ENCODE measurements at places on chromosomes 12 and 14.
A peak's percentile ranks its signal among the peaks of the same experiment; 100 is the strongest.

GRCh38 chr12:128852026-128852698 is 1.1 kb upstream of the GLT1D1 start:
- DNase-seq = no peak

- DNase-seq = no peak
Measured at GRCh38 chr14:93396456-93396855, 34.3 kb upstream of the UNC79 start.

GRCh38 chr12:6699989-6700645 is 498 bp downstream of the PIANP start:
- no peak for DNase-seq

- no peak for DNase-seq
Measured at GRCh38 chr14:38404616-38405015, 148.7 kb upstream of the CLEC14A start.

GRCh38 chr14:63677891-63678379 is 36.3 kb upstream of the WDR89 start:
- no peak for DNase-seq

DNA sequence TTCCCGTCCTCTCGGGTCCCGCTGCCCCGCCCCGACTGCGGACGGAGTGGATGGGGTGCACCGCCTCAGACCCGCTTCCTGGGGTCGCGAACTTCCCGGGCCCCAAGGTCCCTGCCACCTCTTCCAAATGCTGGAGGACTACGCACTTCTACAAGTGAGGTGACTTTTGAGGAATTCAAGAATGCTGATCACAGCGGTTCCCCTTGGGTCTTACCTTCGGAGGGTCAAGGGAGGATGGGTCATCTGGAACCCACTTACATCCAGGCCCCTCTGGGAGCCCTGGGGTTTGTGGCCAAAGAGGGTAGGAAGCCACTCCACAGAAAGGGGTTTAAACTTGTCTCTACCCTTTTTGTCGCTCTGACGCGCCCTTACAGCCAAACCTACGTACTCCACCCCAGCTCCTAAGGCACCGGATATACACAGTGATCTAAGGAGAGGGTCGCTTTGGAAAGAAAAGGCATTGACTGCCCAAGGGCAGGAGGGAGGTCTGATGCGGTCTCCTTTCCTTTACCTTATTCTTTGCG is 532 bp upstream of the PRKD1 start:
- DNase-seq = no peak

DNA sequence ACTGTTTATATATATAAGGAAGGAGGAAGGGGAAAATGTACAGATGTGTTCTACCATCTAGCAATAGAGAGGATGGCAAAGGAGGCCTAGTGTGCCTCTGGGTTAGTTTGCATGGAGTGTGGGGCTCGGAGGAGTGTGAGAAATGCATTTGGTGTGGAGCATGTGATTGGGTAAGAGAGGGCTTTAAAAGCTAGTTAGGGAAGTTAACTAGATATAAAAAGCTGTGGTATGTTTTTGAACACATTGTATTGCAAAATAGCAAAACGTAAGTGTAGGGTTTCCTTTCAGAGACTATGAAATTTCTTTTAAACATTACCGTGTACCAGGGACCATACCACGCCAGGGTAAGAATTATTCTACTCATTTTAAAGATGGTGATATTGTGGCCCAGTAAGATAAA is 53.3 kb upstream of the STXBP6 start:
- DNase-seq = peak; percentile 33

- no peak for DNase-seq
Measured at GRCh38 chr12:124006846-124007713, 34.1 kb downstream of the ZNF664 start.

DNA sequence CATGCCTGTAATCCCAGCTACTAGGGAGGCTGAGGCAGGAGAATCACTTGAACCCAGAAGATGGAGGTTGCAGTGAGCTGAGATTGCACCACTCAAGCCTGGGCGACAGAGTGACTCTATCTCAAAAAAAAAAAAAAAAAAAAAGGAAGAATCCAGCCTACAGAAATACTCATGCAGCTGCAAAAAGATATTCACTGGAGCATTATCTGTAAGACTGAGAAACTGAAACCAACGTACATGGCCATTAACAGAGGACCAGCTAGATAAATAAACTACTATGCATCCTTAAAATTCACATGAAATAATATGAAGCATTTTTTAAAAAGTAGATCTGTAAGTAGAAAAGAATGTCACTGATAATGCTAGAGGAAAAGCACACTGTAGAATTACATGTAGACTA is 3.5 kb downstream of the SLC7A7 start:
- DNase-seq = peak; percentile 64

GRCh38 chr12:91926848-91927247 is 218.8 kb downstream of the BTG1 start:
- DNase-seq = peak; percentile 26

DNA sequence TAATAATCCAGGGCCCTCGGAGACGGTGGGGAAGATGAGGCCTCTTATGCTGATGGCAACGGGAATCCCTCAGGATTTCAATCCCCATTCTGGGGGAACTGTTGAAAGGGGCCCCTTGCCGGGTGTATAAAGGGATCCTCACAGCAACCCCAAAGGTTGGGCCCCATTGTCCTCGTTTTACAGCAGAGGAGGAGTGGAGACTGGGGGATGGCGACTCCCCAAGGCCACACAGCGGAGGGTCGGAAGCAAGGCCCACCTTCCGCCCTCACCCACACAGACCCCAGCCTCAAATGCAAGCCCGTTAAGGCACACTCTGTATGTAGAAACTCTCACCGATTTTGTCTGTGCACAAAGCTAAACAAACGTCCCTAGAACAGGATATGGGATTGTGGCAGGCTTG is 327.9 kb upstream of the DIO3 start:
- DNase-seq = no peak

DNA sequence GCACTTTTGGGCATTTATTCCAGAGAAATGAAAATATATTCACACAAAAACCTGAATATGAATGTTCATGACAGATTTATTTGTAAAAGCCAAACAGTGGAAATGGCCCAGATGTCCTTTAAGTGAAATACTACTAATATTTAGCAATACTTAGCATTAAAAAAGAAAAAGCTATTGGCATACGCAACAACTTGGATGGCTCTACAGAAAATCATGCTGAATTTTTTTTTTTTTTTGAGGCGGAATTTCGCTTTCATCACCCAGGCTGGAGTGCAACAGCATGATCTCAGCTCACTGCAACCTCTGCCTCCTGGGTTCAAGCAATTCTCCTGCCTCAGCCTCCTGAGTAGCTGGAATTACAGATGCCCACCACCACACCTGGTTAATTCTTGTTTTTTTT is 24.1 kb downstream of the FGD6 start:
- no peak for DNase-seq

- no peak for DNase-seq
Measured at GRCh38 chr14:36880276-36880675, 218.6 kb downstream of the PAX9 start.

DNA sequence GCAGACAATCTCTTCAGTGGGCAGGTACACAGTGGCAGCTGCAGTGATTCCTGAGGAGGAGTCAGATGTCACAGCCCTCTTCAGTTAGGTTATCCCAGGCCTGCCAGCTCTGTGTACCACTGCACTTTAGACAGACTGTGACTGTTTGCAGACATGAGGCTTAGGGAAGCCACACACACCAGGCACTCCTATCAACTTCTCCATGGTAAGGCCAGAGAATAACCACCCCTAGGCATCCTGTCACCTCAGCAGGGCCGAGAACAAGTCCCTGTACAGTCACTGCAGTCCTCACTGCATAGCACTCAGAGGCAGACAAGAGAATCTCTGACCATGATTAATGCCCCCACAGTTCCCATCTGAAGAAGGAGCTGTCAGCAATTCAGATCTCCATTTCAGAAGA is 296.5 kb downstream of the GALC start:
- DNase-seq = no peak

GRCh38 chr14:100673085-100673806 is 53.4 kb upstream of the DLK1 start:
- DNase-seq = no peak

GRCh38 chr14:66076176-66076575 is 410.0 kb upstream of the CCDC196 start:
- DNase-seq = no peak

GRCh38 chr14:67703997-67704396 is 2.3 kb downstream of the RDH12 start:
- DNase-seq = peak; percentile 57

- DNase-seq = no peak
Measured at GRCh38 chr14:91511043-91511383, 903 bp upstream of the PPP4R3A start.

GRCh38 chr12:88752183-88752582 is 171.9 kb upstream of the KITLG start:
- DNase-seq = no peak

GRCh38 chr12:116469344-116469743 is 89.8 kb upstream of the MAP1LC3B2 start:
- DNase-seq = no peak

DNA sequence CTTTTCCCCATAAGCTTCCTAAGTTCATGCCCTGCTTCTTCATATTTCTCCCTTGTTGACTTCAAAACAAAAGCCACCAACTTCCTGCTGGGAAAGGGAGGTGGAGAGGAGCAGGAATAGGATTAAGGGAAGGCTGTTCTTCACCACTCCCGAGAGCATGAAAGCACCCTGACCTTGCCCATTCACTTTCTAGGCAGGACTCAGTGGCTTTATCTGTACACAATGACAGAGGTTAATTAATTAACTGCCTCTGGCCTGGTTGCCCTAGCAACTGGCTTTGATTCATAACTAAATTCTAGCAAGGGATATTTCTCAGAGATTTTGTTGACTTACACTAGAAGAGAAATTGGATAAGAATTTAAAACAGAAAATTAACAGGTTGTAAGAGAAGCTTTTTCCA is 396.8 kb downstream of the RPS29 start:
- DNase-seq = no peak

DNA sequence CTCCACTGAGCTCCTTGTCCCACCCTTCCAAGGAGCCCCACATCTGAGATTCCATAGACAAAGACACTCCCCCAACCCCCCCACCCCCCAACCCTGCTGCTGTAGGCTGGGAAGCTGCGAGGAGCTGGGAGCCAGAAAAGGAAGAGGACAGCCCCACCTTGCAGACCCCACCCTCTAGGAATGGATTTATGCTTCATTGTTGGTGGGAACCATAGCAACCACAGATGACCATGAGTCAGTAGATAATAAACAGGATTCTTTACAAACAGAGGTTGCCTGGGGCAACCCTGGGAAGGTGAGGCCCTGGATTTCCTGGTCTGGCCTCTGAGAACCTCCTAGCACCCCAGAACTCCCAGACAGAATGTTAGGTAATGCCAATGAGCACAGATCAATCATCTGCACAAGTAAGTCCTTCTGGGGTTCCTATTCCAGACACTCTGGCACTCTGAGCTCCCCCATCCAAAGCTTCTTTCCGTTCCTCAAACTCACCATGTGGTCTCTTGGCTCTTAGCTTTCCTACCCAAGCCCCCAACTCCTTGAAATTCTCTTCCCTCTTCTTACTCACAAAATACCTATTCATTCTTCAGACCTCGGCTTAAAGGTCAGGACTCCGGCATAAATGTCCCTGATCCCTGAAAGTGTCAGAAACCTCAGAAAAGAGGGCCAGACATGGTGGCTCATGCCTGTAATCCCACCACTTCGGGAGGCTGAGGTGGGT is 15.2 kb upstream of the PLEKHG6 start:
- peak; percentile 17 for DNase-seq

DNA sequence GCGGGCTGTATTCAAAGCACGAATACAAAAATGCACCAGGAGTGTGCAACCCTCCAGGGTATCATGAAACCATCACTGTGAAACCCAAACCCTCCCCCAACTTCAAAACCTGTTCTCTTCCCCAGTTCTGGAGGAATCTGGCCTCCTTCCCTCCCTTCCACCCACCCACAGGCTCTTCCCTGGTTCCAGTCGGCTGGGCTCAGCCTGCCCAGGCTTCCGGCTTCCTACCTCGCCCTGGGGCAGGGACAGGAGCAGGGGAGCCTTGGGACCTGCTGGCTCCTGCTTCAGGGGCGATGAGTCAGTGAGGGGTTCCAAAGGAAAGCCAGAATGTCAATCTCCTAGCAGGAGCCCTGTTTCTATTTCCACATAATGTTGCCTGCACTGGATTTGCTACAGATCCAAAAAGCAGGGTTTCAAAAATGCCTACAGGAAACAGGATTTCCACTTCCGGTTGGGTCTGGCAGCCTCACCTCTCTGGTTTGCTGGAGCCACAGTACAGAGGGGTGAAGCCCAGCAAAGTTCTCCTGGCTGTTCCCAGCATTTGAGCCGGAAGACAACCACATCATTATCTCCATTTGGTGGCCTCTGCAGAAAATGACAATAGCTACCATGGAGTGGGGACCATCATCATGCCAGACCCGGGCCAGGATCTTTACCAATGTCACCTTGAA is 278.3 kb downstream of the DPF3 start:
- no peak for DNase-seq

DNA sequence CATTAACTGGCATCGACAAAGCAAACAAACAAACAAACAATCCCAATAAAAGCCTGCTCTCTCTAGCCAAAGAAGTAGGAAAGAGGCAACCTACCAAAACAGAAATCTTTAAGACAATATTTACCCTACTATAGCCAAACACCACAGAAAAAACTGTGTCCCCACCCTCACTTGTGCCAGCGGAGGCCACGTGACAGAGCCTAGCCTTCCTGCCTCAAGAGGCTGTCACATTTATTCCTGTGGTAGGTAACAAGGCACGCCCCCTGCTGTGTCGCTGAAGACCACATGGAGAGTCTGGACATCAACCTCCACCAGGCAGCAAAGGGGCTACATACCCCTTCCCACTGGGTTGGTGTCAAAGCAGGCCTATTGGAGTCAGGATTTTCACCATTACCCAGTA is 148.1 kb downstream of the LMNTD1 start:
- no peak for DNase-seq

DNA sequence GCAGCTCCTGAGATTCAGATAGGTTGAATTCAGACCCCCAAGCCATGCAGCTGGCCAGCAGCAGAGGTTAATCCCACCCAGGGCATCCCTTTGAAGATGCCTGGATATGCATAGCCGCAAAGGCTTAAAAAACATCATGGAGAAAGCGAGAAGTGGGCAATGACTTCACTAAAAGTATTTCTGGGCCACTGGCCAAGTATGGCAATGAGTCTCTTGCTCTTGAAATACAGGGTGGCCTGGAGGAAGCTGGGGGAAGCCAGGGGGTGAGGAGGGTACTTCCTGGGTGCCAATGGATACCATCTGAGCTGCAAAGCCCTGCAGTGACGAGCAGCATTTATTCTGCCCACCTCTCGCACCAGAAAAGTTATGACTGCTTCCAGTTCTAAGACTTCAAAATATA is 539.3 kb upstream of the TBX3 start:
- no peak for DNase-seq

DNA sequence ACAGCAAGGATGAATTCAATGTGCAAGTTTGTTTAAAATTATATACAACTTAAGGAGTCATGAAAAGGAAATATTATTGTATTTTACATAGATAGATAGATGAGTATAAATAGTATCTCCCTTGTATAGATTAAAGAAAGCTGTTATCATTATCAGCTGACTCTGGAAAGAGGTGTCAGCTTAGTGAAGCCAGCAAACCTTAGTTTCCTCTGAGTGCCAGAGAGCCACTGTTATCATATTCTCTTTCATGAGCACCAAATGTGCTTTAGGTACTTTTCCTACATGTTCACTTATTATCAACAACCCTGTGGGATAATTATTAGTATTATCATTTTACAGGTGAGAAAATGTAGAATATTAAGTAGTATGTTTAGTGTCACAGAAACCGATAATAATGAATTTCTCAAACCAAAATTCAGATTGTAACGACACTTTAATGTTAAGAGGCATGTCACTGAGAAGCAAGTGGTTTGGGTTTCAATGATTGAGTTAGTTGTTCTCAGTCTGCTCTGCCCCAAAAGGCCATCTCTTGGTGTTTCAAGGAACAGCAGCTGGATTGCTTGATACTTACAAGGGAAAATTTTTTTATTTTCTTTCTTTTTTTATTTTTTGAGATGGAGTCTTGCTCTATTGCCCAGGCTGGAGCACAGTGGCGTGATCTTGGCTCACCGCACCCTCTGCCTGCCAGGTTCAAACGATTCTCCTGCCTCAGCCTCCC is 53.7 kb downstream of the PLEKHA5 start:
- no peak for DNase-seq
